ENCODE measurements at places on chromosomes 4 and X. TPM values are rescaled to one million over a fixed set of nuclear protein-coding genes. Genes with fewer than 3 reads are reported as not detected.

NONO gene
- total RNA-seq = 107 TPM

ZNF41 gene
- total RNA-seq = 15.4 TPM

BOD1L1 gene
- 23.6 TPM for total RNA-seq

BTC gene
- total RNA-seq = 0.35 TPM

SSX2B gene
- not detected for total RNA-seq

TMEM255A gene
- total RNA-seq = 0.48 TPM

SRPX2 gene
- 14.2 TPM for total RNA-seq

BST1 gene
- total RNA-seq = 2.5 TPM

HERC5 gene
- 1.9 TPM for total RNA-seq

PAGE2B gene
- total RNA-seq = not detected

MAGEA4 gene
- not detected for total RNA-seq

SCML1 gene
- 8.2 TPM for total RNA-seq

NMU gene
- total RNA-seq = not detected

ANK2 gene
- 208 TPM for total RNA-seq

LDB2 gene
- 33.3 TPM for total RNA-seq

SULT1E1 gene
- not detected for total RNA-seq

SPATA4 gene
- total RNA-seq = 0.22 TPM

TIMP1 gene
- total RNA-seq = 255 TPM

DSPP gene
- not detected for total RNA-seq

HMGB3 gene
- total RNA-seq = 8.9 TPM

CFP gene
- total RNA-seq = 1.0 TPM

SLITRK2 gene
- total RNA-seq = 0.35 TPM

CCKAR gene
- not detected for total RNA-seq

HEPH gene
- 47.7 TPM for total RNA-seq

AVPR2 gene
- 3.3 TPM for total RNA-seq

CPLX1 gene
- 9.4 TPM for total RNA-seq

PITX2 gene
- 1.0 TPM for total RNA-seq

TMEM47 gene
- 32.1 TPM for total RNA-seq

CCDC110 gene
- 0.67 TPM for total RNA-seq

CT45A3 gene
- total RNA-seq = not detected

FGB gene
- not detected for total RNA-seq

CSN3 gene
- total RNA-seq = not detected

USP17L22 gene
- not detected for total RNA-seq

CLOCK gene
- 32.0 TPM for total RNA-seq

SLC26A1 gene
- 0.22 TPM for total RNA-seq

NCBP2L gene
- total RNA-seq = not detected

EVC2 gene
- total RNA-seq = 1.3 TPM

HAND2 gene
- total RNA-seq = 161 TPM

MSX1 gene
- 5.0 TPM for total RNA-seq
